ENCODE measurements at places on chromosomes 7 and 10. TPM values are rescaled to one million over a fixed set of nuclear protein-coding genes. Genes with fewer than 3 reads are reported as not detected.

Gene BAIAP2L1
- total RNA-seq: 0.38 TPM

Gene NIPSNAP2
- 33.3 TPM for total RNA-seq

GRCh38 chr10:12403119-12403518, 53.8 kb downstream of the CAMK1D start:
- DNase-seq: no peak

GRCh38 chr10:14476641-14477407, 146.1 kb upstream of the FRMD4A start:
- no peak for DNase-seq

- no peak for DNase-seq
Observed at GRCh38 chr10:103854265-103854685, 1.1 kb downstream of the SH3PXD2A start.

DNA sequence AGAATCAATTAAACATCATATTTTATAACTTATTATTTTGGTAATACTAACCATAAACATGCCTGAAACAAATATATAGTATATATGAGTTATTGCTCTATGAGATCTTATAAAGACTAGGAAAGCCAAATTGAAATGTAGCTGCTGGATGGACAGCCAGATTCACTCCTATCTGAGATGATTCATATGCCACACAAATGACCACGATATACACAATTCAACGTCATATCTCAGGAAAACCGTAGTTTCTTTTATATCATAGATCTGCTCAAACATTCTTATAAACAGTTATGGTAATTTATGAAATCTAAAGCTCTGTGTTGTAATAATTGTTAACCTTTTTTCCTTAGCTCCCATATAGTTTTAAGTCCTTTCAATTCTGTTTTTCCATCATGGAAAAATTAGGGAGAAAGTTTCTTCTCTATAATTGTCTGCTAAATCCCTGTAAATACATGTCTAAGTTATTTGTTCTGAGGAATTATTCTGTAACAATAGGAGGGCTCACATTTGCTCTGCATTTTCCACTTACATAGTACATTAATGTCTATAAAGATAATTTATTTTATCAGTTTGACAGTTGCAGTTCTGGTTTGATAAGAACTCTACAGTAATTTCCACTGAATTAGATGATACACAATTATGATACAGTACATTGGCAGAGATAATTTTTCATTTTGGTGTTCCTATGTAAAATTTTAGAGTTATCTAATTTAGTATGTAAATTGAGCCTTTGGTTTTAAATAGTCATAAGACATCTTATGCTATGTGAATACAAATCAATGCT, 42.7 kb downstream of the GNAT3 start:
- DNase-seq: no peak

DNA sequence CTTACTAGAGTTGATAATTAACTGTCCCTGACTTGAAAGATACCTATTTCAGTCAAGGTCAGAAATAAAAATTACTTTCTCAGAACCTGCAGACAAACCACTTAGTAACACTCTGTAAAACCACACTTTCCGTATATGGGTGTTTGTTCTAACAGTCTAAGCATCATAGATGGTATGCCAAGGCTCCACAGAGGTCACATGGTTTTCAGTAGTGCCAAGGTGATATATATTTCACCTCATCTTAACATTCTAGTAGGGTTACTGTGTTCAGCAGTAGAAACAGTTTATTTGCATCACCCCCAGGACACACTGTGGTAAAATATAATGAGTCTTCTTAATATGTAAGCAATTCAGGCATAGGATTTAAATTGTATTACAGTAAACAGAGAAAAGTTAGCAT, 61.5 kb downstream of the KCND2 start:
- no peak for DNase-seq

GRCh38 chr7:158850545-158851102, 5.7 kb upstream of the DYNC2I1 start:
- DNase-seq: no peak

DNA sequence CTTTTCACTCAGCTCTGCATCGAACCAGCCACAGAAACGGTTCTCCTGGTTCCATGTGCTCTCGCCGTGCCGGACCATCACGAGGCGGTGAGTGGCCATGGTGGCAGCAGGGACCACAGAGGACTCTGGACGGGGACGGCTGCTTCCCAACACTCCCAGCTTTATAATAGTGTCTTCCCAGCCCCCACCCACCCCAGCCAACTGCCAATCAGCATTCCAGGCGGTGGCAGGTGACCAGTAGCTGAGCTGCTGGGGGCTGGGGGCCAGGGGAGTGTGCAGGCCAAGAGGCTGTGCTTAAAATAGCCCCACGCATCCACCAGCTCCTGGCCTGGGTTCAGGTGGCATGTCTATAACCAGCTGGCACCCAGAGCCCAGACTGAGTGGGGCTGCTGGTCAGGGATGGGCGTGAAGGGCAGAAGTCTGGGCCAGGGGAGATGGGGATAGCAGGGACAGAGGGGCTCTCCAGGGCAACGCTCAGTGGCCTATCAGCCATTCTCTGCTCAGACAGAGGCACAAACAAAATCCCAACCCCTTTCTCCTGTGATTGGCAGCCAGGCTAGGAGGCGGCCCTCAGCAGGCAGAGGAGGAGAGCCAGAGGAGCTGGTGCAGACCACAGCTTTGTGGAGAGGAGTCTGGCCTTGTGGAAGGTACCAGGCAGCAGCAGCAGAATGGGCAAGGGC, at the start of gene PGAM2:
TSS of gene PGAM2 (minus strand) at position 137 of the 680 bp plus-strand sequence. CDS start at position 99, 38 bp downstream.
- no peak for DNase-seq

DNA sequence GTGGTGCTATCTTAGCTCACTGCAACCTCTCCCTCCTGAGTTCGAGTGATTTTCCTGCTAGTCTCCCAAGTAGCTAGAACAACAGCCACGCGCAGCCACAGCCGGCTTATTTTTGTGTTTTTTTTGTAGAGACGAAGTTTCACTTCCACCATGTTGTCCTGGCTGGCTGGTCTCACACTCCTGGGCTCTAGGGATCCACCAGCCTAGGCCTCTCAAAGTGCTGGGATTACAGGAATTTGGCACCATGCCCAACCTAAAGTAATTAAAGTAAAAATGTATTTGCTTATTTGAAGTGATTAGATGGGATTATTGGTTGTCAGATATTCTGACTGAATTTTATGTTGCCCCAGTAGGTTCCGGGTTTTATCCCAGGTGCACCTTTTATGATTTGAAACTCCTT, 22.7 kb downstream of the LUC7L2 start:
- DNase-seq: no peak

Gene SMKR1
- total RNA-seq: 1.5 TPM

DNA sequence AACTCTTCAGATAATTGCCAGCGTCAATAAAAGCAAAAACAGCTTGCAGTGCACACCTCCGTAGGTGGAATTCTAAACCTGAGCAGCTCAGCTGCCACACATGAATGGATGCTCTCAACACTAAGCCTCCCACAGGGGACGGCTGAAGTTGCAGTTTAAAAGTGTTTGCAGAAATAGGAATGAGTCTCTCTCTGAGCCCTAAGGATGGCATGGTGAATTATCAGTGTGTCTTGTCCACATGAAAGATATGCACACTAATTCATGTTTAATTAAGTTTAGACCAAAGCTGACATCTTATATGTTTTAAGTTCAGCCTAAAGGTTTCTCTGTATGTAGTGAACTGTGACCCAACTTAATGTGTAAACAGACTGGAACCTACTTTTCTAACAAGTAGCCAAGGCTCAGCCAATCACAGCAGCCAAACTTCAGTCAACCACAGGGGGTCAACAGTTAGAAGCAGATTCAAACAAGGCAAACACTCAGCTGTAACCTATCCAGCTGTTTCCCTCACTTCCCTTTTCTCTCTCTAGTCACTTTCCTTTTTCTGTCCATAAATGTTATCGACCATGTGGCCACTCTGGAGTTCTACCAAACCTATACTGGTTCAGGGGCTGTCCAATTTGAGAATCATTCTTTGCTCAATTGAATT, 38.1 kb downstream of the CTTNBP2 start:
- no peak for DNase-seq

Gene STRIP2
- total RNA-seq: 0.22 TPM

DNA sequence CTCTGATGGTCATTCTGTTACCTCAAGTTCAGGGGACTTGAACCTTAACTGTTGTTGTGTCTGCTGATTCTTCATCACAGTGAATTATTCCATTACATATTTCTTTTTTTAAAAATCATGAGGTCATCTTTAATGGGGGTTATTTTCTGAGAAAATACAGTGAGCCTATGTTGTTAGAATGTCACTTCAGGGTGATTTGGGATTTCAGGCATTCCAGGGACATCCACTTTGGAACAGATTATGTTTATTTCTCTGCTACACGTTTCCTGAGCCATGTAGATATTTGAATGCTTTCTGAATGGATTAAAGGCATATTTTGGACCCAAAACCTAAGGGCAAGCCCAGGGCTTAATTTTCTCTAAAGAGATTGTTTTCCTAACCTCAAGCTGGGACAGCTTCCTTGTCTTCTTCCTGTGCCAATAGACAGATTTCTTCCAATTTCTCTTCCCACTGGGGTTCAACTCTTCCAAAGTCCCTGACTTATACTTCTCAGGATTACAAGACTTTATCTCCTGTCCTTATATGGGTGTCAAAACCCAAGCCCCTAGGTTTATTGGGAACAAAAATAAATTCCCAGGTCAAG, 271.7 kb downstream of the ARHGAP12 start:
- no peak for DNase-seq

- no peak for DNase-seq
Observed at GRCh38 chr7:140674899-140675701, 2.4 kb downstream of the ADCK2 start.

Gene SPRN
- total RNA-seq: not detected

Gene TFR2
- 6.2 TPM for total RNA-seq

Gene GPNMB
- 36.6 TPM for total RNA-seq

- no peak for DNase-seq
Observed at GRCh38 chr10:89440226-89441009, 26.1 kb downstream of the IFIT5 start.

DNA sequence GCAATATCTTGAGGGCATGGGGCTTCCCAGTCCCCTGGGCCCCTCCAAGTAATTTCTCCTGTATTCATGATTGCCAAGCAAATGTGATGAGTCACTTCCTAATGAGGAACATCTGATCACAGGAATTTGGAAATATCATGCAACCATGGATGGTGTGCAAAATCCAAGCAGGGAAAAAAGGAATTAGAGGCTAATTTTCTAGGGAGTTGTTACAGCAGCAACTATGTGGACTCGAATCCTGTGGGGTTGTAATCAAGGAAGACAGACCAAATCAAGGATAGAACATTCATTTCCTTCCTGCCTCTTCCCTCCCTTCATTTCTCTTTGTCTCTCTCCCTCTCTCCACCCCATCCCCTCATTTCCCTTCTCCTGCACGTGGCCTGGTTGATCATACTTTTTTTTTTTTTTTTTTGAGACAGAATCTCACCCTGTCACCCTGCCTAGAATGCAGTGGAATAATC, 23.9 kb upstream of the AGFG2 start:
- no peak for DNase-seq
